ENCODE measurements at places on chromosomes 16 and 17. TPM values are rescaled to one million over a fixed set of nuclear protein-coding genes. Genes with fewer than 3 reads are reported as not detected.

GRCh38 chr16:84313921-84314320 lies 19.2 kb downstream of the WFDC1 start:
- no peak for DNase-seq

GRCh38 chr17:80901319-80901718 lies 90.3 kb upstream of the CHMP6 start:
- DNase-seq, result no peak

DNA sequence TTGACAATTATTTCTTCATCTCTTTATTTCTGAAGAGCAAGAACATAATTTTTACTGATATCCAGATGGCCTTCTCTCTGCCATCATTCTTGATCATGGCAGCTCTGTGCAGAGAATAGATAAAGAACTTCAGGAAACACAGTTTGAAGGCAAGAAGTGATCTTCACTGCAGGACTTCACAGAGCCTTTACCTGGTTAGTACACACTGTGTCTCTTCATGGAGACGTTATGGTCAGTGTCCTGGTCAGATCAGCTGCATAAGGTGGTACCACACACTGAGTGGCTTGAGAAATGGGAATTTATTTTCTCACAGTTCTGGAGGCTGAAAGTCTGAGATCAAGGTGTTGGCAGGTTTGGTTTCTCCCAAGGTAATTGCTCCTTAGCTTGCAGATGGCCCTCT lies 129.5 kb downstream of the UTP18 start:
- DNase-seq, result no peak

DNA sequence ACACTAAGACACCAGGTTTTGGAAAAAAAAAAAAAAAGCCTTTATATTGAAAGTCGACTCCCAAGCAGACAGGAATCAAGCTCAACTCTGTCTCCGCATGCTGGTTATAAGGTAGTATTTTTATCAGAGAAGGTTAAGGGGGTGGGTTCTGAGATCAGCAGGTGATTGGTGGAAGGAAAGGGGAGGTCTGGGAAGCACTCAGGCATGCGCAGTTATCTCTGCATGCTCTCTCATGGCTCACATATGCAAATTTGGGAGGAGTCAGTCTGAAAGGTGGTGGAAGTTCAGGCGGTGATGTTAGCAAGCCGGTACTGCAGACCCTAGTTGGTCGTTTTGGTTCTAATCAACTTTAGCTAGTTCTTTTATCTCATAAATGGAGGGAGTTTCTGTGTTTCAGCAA lies 357.6 kb upstream of the C16orf82 start:
- DNase-seq, result no peak

PPM1E gene
- total RNA-seq, result 2.3 TPM

C17orf67 gene
- 1.1 TPM for total RNA-seq

CA5A gene
- total RNA-seq, result not detected

IL21R gene
- total RNA-seq, result 0.14 TPM

DNA sequence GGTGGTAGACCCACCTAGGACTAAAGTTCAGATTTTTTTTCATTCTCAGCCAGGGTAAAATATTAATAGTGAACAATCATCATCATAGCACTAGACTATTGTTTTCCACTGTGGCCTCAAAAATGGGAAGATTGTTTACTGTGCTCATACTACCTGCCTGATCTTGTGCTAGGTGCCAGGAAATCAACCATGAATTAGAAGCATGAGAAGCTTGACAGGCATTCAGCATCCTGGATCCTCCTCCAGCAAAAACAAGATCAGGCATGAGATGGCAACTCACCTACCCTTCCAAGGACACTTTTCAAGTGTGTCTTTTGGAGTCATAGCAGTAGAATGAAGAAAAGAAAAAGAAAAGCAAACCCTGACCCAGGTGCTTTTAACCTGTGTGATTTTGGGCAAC lies 174.2 kb downstream of the CYLD start:
- no peak for DNase-seq

DNA sequence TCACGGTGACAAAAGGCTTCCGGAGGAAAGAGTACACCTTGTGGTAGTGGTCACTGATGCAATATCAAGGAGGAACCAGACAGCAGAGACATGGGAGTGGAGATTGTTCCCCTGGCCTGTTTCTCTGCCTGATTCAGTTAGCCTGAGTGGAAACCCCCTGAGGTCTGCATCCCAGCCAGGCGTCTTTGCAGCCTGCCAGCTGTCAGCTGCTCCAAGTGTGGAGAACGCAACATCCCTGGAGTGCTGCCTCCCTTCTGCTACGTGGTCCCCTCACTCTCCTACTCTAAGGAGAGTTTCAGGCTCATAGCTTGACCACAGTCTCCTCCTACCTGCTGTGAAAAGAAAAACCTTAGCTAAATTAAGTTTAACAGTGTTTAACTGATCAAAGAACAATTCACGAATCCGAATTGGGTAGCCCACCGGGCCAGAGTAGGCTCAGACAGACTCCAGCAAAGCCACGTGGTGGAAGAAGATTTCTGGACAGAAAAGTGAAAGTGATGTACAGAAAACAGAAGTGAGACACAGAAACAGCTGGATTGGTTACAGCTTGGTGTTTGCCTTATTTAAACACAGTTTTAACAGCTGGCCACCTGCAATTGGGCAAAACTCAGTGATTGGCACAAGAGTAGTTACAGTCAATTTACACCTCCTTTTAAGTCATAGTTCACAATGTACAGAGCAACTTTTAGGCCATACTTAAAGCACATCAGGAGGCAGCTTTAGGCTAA lies 188.6 kb downstream of the DNAH9 start:
- DNase-seq, result no peak

DNA sequence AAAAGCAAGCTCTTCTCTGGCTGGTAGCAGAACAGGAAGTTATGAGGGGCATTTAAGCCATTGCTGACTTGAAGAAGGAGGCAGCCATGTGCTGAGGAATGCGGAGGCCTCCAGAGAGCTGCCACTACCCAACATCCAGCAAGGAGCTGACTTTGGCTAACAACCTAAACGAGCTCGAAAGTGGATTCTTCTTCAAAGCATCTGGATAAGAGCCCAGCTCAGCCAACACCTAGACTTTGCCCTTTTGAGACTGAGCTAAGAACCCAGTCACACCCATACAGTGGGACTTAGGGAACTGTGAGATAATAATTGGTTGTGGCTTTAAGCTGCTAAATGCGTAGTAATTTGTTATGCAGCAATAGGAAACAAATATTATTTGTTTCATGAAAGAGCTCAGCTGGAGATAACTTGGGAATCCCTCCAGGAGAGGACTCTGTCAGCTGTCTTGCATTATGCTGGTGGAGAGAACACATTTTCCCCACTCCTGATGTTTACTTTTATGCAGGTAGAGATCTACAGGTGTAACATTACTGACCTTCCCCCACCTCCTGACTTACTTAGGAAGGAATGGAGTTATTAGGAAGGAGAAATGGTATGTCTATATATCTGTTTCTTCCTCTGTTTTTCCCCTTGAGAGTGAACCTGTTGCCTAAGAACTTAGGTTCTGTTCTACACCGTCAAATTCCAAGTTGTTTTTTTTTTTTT lies 52.7 kb upstream of the ZNF629 start:
- no peak for DNase-seq

CHAD gene
- 0.16 TPM for total RNA-seq

GRCh38 chr16:20327444-20328041 lies at the start of gene GP2:
GP2 (minus strand) TSS chr16:20327513; CDS start chr16:20326431, 1,082 bp downstream.
- no peak for DNase-seq

CDH5 gene
- total RNA-seq, result 58.4 TPM

DNA sequence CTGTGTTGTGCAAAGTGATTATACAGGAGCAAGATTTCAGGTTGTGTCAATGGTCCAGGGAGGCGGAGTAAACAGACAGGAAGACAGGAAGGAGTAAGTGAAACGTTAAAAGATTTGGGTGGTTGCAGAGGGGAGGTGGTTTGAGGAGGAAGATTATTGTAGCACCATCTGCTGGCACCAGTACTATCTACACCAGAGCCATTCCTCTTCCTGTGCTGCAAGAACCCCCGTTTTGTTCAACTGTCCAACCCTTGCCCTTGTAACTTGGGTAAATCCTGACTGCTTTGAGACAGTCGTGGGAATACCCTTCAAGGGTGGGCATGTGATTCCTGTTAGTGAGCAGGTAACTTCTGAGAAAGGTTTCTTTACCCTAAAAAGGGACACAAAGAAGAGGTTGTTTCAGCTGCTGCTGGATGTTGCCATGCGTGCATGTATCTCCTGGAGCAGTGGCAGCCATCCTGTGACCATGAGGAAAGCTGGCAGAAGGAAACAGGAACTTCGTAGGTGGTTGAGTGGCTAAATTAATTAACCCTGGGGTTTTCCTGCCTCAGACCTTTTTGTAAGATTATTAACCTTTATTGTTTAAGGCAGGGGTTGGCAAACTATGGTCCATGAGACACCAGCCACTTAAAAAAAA lies 124.1 kb downstream of the PRKCA start:
- no peak for DNase-seq

- no peak for DNase-seq
These were observed 187.5 kb upstream of the SDK2 start for GRCh38 chr17:73831699-73832098.

DNA sequence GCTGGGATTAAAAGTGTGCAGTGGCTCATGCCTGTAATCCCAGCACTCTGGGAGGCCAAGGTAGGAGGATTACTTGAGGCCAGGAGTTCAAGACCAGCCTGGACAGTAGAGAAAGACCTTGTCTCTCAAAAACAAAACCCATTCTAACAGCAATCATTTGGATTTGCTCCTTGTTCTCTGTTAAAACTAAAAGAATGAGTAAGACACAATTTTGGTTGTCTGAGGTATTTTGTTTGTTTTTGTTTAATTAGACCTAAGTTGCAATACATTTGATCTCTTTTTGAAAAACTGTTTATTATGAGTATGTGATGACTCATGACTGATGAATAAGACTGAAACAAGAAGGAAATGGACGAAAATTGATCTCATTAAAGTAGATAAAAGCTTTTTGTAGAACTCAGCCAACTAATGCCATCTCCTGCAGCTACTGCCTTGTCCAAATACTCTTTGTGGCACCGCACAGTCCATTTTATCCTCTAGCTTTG lies 29.0 kb downstream of the GLG1 start:
- no peak for DNase-seq

- DNase-seq, result no peak
These were observed 67.6 kb upstream of the CACNG5 start for GRCh38 chr17:66767154-66767933.

CD300H gene
- total RNA-seq, result not detected

DNA sequence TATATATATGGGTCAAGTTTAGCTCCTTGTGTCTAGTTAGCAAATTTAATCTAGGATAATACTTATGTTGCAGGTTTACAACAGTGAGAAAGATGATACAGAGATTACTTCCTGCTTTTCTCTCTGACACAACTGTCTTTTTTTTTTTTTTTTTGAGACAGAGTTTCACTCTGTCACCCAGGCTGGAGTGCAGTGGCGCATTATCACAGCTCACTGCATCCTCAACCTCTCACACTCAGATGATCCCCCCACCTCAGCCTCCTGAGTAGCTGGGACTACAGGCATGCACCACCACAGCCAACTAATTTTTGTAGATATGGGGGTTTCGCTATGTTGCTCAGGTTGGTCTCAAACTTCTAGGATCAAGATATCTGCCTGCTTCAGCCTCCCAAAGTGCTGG lies 706.9 kb upstream of the SOX9 start:
- no peak for DNase-seq

MYL4 gene
- 322 TPM for total RNA-seq

WNT9B gene
- not detected for total RNA-seq

DNA sequence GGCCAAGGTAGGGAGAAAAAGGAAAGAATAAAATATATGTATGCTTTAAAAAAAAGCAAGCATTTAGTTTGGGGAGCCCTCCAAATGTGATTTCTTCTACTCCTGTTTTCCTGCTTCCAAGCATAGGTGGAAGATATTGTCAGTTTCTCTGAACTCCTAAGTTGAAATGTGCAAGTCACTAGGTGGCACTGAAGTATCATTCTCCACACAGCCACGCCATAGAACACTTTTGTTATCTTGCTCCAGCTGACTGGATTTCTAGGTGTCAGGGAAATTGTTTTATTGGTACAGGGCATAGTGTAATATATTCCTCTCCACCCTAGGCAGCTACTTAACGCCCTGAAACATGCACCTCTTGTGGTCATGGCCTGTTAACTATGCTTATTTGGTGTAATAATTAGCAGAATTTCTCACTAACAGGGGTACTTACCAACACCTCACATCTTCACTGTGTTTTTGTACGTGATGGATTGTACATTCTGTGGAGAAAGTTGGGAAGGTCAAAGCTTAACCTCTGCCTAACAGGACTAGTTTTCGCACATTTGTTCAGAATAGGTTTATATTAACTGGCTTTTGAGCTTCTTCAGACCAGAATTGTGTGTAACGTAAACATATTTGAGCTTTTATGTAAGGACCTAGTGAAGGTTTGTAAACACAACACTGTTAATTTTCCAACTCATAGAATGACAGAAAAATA lies 69.3 kb downstream of the FTO start:
- DNase-seq, result no peak

DNA sequence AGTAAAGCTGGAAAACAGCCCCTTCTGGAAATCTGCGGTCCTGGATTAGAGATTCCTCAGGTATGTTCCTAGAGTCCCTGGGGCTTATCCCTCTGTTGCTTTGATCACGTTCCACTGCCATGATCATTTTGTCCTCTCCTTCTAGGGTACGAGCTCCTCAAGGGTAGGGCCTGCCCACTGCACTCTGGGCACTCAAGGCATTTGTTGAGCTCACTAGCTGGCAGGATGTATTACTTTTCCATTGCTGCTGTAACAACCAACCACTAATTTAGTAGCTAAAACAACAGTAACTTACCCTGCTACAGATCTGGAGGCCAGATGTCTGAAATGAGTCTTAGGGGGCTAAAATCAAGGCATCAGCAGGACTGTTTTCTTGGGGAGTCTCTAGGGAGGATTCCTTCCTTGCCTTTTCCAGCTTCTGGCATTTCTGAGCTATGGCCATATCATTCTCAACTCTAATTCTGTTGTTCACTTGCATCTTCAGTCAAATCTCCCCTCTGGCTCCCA lies 65.7 kb downstream of the ARSG start:
- DNase-seq, result no peak

CA10 gene
- total RNA-seq, result not detected

HYDIN gene
- total RNA-seq, result 0.51 TPM

GALK1 gene
- 23.8 TPM for total RNA-seq

PRDM7 gene
- total RNA-seq, result not detected

DNA sequence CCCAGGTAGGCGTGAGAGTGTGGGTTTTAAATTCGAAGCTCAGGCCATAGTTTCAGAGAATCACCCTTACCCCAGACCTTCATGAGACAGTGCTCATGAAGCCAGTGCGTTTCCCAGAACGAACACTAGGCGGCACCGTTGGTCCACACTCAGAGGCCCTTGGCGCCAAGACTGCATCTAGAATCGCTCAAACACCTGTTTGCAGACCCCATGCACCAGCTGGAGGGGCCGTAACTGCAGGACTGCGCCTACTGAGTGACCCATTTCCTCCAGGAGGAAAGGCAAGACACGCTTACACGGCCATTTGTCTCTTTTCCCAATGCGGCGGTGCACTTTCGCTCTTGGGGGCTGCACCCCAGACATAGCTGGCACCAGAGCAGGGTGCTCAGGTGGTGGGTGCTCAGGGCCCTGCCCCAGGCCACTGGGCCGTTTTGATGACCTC lies 34.0 kb downstream of the ADGRG5 start:
- DNase-seq, result peak; percentile 82

DNA sequence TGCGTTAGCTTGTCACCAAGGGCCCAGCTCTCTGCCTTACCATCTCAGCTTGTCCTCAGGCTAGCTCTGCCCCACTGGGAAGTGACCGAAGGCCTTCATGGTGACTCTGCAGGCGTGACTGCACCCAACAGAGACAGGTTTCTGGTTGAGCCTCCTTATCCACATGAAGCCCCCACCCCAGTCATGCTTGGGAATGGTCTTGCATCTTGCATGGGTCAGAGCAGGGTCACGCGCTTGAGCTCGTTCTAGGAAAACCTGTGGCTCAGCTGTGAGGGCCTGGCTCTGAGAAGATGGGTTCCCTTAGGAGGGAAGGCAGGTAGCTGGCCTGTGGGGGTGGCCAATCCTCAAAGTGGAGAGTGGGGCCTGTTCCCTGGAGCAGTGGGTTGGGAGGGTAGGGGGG lies 122.8 kb downstream of the BANP start:
- DNase-seq, result no peak
